Activated CD8-positive, alpha-beta T cell treated with anti-CD3 and anti-CD28 coated beads for 36 hours (primary cell): ENCODE measurements at places on chromosomes 7 and 10. TPM values are rescaled to one million over a fixed set of nuclear protein-coding genes. Genes with fewer than 3 reads are reported as not detected.

FEZF1 gene
- total RNA-seq = not detected

NEUROG3 gene
- total RNA-seq = 2.3 TPM

PNLIPRP3 gene
- not detected for total RNA-seq

DMBT1 gene
- not detected for total RNA-seq

IFIT2 gene
- 41.6 TPM for total RNA-seq

RBM20 gene
- total RNA-seq = 0.72 TPM

SLC26A3 gene
- total RNA-seq = not detected

IQUB gene
- 0.09 TPM for total RNA-seq

- no peaks in the 10 kb centered on the region for H3K27me3 ChIP-seq
- H3K4me3 ChIP-seq = no peak overlapping the region
- peak; percentile 54 for DNase-seq
- H3K36me3 ChIP-seq = no peaks in the 10 kb centered on the region
These were observed 85.7 kb downstream of the ANLN start for GRCh38 chr7:36475381-36475780.

DNA sequence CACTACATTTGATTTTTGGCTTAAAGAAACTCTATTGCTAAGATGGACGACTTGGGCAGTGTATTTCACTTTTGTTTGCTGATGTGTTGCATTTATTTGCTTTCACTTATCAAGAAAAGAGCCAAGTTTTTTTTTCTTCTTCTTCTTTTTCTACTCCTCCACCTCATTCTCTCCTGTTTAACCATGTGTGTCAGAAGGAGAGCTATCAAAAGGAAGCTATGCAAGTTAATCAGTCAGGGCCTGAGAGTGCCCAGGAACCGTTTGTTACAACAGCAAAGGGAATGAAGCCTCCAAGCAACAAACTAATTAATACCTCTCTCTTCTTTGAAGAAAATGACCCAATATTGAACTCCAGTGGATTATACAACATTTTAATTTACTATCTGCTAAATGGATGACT, 299.3 kb downstream of the GRM8 start:
- H3K36me3 ChIP-seq = no peaks in the 10 kb centered on the region
- DNase-seq = no peak
- H3K27me3 ChIP-seq = peaks cover 2% of the 10 kb centered on the region
- H3K4me3 ChIP-seq = no peak overlapping the region
- no peak overlapping the region for H3K27ac ChIP-seq

DNA sequence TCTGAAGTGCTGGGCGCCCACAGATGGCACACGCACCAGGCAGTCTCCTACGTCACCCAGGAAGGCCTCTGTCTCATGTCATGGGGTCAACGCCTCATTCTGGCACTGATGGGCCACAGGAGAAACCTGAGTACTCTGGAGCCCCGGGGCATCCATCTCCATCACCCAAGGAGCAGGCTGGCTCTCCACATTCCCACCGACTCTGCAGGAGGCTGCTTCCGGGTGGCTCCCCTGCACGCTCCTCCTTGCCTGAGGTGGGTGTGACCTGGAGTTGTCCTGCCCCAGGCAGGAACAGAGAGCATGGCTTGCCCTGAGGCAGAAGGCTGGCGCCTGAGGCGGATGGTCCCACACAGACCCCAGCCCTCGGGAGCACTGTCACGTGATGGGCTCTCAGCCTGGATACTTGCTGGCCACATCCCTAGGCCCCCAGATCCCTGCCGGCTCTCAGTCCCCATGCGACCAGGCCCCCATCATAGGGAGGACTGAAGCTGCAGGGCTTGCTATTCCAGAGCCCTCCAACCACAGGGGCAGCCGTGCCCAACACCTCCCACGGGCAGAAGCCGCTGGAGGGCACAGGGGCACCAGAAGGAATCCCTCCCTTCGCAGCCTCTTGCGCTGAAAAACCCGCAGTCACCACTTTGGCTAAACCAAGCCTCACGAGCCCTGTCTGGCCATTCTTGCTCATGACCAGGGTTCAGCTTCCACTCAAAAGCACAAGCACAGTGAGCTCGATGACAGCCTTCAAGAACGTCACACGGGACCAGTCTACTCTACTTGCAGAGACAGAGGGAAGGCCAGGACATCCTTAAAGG, 80.7 kb downstream of the MAD1L1 start:
- no peaks in the 10 kb centered on the region for H3K4me1 ChIP-seq
- no peaks in the 10 kb centered on the region for H3K36me3 ChIP-seq
- H3K27ac ChIP-seq = no peak overlapping the region

- H3K27ac ChIP-seq = no peak overlapping the region
- H3K4me3 ChIP-seq = no peak overlapping the region
- no peaks in the 10 kb centered on the region for H3K36me3 ChIP-seq
- peaks cover 20% of the 10 kb centered on the region for H3K4me1 ChIP-seq
- H3K27me3 ChIP-seq = peaks cover 7% of the 10 kb centered on the region
- DNase-seq = peak; percentile 24
These were observed 37.0 kb upstream of the CCSER2 start for GRCh38 chr10:84291384-84291783.

DNA sequence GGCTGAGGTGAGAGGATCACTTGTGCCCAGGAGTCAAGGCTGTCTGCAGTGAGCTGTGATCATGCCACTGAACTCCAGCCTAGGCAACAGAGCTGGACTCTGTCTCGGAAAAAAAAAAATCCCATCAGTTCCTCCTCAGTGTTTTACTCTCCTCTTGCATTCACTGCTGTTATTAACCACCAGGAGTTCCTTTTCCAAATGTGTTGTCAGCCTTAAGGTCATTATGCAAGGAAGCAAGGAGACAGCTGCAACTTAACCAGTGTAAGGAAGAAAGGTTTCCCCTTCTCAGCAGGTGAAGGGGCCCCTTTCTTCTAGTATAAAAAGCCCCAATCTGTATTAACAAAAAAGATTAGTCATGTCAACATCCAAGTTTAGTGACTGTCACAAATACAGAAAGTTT, 86.6 kb upstream of the LEP start:
- DNase-seq = no peak
- H3K36me3 ChIP-seq = no peaks in the 10 kb centered on the region
- H3K4me1 ChIP-seq = peaks cover 2% of the 10 kb centered on the region
- H3K27me3 ChIP-seq = peaks cover 5% of the 10 kb centered on the region

DNA sequence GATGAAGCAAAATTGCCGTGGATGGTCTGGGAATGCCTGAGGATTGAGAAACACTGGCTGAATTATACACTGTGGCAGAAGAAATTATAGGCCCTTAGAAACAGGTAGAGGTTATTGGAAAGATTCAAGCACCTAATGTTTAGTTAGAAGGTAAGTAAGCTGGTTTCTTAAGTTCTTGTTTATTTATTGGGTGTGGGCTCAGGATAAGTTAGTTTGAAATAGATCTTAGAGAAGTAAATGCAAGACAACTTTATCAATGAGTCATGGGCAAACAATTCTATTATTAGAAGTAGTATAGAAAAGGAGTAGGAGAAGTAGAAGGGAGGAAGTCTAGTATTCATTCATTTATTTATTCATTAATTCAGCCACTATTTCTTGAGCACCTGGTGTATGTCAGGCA, 96.5 kb downstream of the KAT6B start:
- H3K36me3 ChIP-seq = peaks cover 9% of the 10 kb centered on the region
- no peak overlapping the region for H3K27ac ChIP-seq
- H3K4me3 ChIP-seq = no peak overlapping the region
- no peak for DNase-seq

DNA sequence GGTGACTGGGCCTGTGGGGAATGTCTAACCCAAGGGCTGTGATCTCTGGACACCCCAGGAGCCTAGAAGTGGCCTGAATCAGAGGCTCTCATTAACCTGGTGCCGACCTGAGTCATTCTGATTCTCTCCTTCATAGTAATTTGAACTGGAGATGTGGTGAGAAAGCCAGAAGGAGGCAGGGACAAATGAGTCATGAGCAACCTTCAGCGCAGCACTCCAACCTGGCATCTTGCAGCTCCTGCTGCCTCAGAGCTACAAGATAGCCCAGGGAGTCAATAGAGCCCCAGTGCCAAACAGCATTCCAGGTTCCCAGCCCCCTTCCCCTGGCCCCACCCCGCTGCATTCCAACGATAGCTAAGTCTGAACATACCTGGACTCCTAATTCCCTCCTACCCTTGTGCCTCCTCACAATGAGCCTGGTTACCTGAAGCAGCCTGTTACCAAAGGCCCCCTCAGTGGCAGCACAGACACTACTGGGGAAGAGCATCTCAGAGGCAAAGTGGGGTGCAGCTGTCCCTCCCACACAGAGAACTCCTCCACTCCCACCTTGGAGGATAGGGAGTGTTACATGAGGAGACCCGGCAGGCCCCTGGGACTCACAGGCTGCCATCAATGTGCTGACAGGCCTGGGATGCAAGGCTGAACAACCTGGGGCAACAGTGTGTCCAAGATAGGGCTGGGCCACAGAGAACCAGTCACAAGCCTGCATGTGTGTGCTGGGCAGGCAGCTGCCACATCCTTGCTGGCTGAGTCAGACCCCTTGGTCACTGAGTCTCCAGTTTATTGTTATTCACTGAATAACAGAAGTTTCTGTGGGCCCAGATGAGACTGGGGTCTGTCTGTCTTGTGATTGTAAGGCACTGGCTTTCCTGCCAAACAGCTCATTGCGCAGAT, 76.8 kb upstream of the LEP start:
- no peak overlapping the region for H3K27ac ChIP-seq
- peaks cover 7% of the 10 kb centered on the region for H3K4me1 ChIP-seq
- H3K36me3 ChIP-seq = no peaks in the 10 kb centered on the region
- DNase-seq = peak; percentile 15
- H3K4me3 ChIP-seq = no peak overlapping the region
- peaks cover 48% of the 10 kb centered on the region for H3K27me3 ChIP-seq

DNA sequence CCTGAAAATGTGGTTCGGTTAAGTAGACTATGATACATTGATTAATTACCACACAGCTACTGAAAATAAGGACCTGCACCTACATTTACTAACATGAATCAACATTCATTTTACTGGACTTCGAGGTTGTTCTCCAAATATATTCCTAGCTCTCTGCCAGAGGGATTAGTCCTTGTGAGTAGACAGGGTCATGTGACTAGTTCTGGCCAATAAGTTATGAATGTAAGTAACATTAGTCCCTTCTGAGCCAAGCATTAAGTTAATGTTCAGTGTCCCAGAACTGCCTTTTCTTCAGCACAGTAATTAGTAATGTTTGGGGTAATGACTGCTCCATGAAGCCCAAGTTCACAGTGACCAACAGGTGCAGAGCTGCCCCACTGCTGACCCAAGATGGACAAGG, 9.2 kb downstream of the ITIH5 start:
- no peak for DNase-seq
- H3K4me3 ChIP-seq = no peak overlapping the region
- H3K4me1 ChIP-seq = no peaks in the 10 kb centered on the region
- H3K36me3 ChIP-seq = no peaks in the 10 kb centered on the region
- peaks cover 12% of the 10 kb centered on the region for H3K27me3 ChIP-seq

DNA sequence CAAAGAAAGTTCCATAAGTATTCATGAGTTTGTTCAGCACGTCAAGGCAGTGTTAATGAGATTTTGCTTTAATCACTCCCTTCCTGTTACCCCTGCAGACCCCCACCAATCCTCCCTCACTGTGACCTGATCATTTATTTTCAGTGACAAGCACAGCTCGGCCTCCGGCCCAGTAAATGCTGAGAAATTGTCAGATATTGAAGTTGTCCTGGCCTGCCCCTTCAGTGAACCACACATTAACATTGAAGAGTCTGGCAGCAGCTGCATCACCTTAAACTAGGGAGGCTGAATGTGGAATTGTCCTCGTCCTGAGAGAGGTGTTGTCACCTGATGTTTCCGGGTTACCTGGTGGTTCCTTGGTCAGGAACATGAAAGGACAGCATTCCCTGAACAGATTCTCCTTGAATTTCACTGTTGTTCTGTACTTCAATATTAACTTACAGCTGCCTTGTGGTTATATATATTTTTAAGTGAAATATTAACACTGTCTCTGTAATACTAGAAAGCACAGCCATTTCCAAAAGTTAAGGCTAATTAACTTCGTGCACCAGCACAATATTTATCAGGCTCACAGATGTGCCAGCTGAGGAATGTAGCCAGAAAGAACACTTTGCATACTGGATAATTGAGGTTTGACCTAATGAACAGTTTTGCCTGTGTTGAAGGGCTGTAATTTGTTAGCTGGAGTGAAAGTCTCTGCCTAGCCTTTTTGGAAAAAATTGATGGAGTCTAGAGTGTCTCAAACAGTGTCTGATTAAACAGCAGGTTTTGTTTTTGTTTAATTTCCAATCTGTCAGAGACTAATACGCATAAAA, 265.3 kb downstream of the HDAC9 start:
- H3K36me3 ChIP-seq = no peaks in the 10 kb centered on the region
- no peaks in the 10 kb centered on the region for H3K4me1 ChIP-seq
- no peak overlapping the region for H3K4me3 ChIP-seq

- peaks cover 31% of the 10 kb centered on the region for H3K36me3 ChIP-seq
- peak; percentile 75 for DNase-seq
- H3K4me1 ChIP-seq = peaks cover 30% of the 10 kb centered on the region
- peak overlapping the region; percentile 93 for H3K4me3 ChIP-seq
- no peaks in the 10 kb centered on the region for H3K27me3 ChIP-seq
- peak overlapping the region; percentile 95 for H3K27ac ChIP-seq
These were observed 819 bp downstream of the TMED4 start for GRCh38 chr7:44580945-44581878.

DNA sequence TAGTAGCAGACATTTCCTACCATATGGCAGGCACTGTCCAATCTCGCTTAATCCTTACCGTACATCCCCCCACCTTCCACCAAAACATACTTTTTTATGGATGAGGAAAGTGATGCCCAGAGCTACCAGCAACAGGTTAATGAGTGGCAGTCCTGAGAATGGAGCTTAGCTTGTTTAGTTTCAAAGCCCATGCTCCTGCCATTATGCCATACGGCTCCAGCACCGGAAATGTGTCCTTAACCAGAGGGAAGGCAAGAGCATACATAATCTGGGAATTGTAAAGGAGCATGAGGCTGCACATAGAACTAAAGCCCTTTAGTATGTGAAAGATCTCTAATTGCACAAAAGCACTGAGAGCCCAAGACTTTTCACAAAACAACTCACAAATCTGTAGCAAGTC, 155.9 kb upstream of the PHYHIPL start:
- H3K36me3 ChIP-seq = no peaks in the 10 kb centered on the region
- no peak overlapping the region for H3K27ac ChIP-seq
- no peaks in the 10 kb centered on the region for H3K4me1 ChIP-seq

- DNase-seq = no peak
These were observed 5.6 kb downstream of the IL6 start for GRCh38 chr7:22732556-22733126.

DNA sequence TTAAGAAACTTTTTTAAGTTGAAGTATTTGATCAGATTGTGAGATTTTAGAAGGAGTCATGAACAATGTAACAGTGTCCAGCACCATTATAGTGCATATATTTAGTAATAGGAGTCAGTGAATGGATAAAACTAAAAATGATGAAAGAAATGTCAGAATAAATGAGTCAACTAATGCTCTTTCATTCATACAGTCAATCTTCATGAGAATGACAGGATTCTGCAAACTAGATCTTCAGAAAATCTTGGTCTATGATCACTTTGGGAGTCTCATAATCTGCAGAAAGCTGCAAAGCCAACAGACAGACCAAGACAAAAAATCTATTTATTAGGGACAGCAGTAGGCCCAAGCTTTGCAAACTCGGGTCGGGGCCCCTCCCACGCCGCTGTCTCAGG, 710 bp downstream of the RNLS start:
- peaks cover 11% of the 10 kb centered on the region for H3K4me1 ChIP-seq
- H3K27ac ChIP-seq = peak overlapping the region; percentile 90
- no peaks in the 10 kb centered on the region for H3K27me3 ChIP-seq
- peak overlapping the region; percentile 81 for H3K4me3 ChIP-seq
- H3K36me3 ChIP-seq = peaks cover 2% of the 10 kb centered on the region
